ENCODE measurements at places on chromosomes 5 and 9.

DNA sequence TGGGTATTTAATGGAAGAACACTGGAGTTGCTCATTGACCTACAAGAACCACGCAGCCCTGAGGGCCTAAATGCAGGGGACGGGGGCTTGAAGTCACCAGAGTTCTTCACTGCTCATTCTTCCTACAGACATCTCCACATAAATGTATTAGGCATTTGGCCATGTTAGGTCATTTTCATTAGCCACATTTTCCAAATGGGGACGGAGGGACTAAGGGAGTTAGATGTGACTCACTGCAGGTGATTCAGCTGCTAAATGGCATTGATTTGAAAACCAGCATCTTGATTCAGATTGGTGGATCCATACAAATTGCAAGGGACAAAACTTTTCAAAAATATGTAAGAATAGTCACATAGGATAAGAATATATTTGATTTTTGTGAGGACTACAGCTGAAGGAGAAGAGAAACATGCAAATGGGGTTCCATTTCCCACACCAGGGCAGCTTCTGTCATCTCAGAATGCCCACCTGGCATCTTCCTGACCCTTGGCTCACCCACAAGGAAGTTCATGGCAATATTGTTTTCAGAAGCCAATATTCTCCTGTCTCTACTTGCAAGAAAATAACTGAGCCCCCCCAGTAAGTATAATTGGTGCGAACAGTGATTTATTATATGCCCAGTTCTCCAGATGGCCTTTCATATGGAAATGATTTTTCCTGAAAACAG lies 264.8 kb downstream of the DOCK8 start:
- no peak for DNase-seq

DNA sequence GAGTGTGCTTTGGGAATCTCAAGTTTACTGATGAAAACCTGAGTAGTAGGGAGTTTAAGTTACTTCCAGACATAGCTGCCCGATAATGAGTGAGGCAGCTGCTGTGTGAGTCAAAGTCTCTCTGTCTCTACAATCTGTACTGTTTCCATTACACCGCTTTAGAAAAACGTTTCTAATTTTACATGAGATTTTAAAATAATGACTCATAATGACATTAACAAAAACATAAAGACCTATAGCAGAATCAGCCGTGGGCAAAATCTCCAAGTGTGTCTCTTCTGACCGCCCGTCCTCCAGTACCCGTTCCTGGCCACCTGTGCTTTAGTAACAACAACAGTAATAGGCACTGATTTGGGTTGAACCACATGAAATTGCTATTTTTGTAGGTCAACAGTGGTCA lies 69.6 kb upstream of the PRRC1 start:
- no peak for DNase-seq

GRCh38 chr5:127588368-127588767 lies 60.5 kb upstream of the CTXN3 start:
- no peak for DNase-seq

GRCh38 chr9:117718085-117718484 lies 13.9 kb downstream of the TLR4 start:
- DNase-seq, result no peak

DNA sequence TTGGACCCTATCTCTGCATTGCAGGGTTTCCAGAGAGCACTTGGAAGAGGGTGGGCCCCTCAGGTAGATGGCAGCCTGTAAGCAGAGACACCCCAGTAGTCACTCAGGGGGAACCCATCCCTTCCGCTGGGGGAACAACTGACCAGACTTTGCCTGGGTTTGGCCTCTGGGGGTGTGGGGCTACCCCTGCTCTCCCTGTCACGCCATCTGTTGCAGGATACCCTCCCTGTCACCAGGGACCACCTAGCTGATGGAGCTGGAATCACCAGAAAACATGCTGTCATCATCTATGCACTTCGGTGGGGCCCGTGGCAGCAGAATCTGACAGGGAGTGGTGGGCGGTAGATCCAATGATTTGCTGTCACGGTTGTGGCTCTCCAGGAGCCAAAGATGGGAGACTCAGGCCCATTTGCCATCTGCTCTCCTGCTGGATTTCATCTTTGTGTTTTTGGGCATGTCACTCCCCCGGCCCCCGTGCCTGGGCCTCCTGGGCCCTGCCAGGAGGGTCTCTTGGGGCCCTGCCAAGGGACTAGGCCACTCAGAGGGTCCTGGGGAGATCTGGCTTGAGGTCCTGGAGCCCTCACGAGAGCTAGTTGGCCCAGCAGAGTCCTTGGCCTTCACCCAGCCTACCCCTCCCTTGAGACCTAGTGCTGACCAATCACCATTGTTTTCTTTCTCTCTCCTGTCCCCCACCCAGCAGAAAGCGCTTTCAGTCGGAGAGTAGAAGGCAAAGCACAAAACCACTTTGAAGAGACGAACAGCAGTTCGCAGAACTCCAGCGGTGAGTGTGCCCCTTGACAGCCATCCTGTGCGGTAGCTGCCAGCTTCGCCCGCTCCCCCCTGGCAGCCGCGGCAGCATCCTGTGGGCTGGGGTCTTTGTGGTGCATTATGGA lies 45.9 kb downstream of the AMBP start:
- no peak for DNase-seq

DNA sequence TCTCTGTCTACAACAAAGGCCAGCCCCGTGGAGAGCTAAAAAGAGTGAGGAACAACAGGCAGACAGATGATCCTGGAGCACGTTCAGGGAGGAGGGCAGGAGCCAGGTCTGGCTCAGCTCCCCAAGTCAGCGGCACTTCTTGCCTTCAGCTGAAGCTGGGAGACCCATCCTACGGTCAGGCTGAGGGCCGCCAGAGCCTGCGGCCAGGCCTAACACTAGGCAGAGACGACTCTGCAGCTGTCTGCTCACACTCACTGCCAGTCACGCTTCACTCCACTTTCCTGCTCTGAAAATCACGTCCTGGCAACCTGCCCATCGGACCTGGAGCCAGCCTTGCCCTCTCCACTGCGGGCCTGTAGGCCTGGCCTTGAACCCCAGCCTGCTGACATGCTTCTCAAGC lies 160.9 kb upstream of the LHFPL2 start:
- DNase-seq, result no peak

GRCh38 chr5:56176155-56176798 lies 56.9 kb downstream of the ANKRD55 start:
- DNase-seq, result no peak

DNA sequence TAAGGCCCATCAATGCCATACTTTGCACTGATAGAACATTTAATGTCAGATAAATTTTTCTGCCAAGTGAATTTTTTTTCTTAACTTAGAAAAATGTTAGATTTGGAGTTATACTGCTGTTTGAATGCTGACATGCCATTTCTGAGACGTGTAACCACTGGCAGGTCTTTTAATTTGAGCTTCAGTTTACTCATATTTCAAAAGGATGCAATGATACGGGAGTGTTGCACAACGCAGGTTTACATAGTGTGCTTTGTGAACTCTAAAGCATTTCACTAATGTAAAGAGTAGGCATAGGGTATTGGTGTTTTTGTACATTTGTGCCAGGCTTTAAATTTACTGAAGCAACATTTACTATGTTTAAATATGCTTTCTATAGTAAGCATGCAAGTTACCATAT lies 4.2 kb downstream of the ZBTB43 start:
- DNase-seq, result no peak

DNA sequence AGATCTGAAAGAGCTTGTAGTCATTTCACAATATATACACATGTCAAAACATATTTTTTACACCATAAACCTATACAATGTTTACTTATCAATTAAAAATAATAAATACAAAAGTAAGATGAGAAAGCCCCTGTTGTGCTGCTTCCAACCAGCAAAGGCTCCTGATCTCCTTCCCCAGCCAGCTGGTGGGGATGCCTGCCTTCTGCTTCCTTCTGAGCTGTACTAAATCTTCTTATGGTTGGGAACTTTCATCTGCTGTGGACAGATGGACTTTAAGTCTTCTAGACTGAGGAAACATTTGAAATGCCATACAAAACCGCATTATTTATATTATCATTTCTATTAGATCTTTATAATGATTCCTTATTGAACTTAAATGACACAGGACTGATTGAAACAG lies 745.3 kb upstream of the CHD1 start:
- DNase-seq, result no peak

GRCh38 chr9:89777544-89777943 lies 172.7 kb downstream of the GADD45G start:
- no peak for DNase-seq

GRCh38 chr9:21585756-21586752 lies 103.9 kb upstream of the IFNE start:
- DNase-seq, result no peak

- DNase-seq, result no peak
These were observed 478.5 kb upstream of the KIF2A start for GRCh38 chr5:61827445-61827975.

- no peak for DNase-seq
These were observed 1.3 kb downstream of the CDX1 start for GRCh38 chr5:150167908-150168307.

- DNase-seq, result no peak
These were observed 3.2 kb upstream of the HMGCS1 start for GRCh38 chr5:43316421-43316820.

DNA sequence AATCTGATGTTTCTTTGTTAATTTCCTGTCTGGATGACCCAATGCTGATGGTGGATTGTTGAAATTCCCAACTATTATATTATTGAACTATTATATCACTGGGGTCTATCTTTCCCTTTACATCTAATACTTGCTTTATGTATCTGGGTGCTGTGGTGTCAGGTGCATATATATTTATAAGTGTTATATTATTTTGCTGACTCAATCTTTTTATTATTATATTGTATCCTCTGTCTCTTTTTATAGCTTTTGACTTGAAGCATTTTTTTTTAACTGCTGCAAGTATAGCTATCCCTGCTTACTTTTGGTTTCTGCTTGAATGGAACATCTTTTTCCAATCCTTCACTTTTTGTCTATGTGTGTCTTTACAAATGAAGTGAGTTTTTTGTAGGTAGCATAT lies 255.9 kb downstream of the RAB3C start:
- no peak for DNase-seq

GRCh38 chr9:128026773-128027541 lies 40.2 kb downstream of the NAIF1 start:
- DNase-seq, result no peak

GRCh38 chr5:40577718-40578117 lies 102.0 kb upstream of the PTGER4 start:
- DNase-seq, result no peak

DNA sequence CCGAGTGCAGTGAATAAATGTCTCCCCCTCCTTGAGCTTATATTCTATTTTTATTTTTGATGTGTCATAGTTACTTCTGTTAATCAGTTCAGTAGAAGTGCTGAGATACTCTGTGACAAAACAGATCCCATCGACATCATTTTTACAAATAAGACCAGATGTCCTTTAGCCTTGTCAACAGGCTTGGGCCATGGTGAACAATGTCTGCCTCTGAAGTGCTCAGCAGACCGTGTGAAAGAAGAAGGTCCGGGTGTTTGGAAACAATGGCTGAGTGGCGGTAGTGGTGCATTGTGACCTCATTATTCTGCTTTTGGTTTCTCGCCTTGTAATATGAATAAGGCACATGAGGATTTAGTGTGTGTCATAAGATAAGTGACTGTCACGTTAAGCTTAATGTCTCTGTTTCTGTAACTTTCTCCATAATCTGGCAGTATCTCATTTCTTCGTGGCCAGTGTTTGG lies 71.2 kb downstream of the SYK start:
- DNase-seq, result no peak

GRCh38 chr9:76257311-76257710 lies 136.9 kb downstream of the RFK start:
- no peak for DNase-seq

GRCh38 chr5:157080286-157080685 lies 21.4 kb upstream of the HAVCR1 start:
- no peak for DNase-seq

DNA sequence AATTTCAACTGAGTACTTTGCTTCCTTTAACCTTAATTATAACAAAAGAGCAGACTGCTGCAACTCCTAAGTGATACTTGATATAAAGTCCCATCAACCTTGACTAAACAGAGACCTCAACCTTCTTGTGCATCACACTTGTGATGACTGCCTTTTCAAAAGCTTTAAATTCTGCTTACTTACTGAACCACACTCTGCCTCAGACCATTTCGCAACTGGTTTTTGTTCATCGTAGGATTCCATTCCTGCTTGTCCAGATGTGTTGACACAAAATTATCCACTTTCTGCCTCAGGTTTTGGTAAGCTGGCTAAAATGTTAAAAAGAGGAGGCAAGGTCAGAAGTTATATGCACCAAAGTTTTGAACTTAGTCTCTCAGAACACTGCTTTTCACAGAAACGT lies 3.5 kb downstream of the BOD1 start:
- no peak for DNase-seq

DNA sequence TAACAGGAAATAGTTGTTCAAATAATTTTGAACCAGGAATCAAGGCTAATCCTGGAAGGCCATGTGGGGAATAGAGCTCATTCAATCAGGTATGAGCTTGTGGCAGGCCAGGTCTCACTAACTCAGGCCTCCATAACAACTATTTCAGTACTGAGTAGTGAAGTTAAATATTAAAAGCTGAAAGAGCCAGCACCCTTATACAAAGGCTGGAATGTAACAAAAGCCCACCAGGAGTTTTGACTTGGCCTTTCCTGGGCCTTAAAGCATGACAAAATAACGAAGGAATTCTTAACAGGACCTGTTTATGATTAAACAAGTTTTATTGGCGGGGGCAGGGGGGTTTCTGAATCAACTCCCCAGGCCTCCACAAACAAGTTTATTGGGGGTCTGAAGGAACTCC lies 1146.7 kb downstream of the CDH9 start:
- no peak for DNase-seq

- no peak for DNase-seq
These were observed 32.2 kb downstream of the ANKS6 start for GRCh38 chr9:98763986-98764745.

GRCh38 chr5:19616701-19617215 lies 371.2 kb downstream of the CDH18 start:
- DNase-seq, result no peak

DNA sequence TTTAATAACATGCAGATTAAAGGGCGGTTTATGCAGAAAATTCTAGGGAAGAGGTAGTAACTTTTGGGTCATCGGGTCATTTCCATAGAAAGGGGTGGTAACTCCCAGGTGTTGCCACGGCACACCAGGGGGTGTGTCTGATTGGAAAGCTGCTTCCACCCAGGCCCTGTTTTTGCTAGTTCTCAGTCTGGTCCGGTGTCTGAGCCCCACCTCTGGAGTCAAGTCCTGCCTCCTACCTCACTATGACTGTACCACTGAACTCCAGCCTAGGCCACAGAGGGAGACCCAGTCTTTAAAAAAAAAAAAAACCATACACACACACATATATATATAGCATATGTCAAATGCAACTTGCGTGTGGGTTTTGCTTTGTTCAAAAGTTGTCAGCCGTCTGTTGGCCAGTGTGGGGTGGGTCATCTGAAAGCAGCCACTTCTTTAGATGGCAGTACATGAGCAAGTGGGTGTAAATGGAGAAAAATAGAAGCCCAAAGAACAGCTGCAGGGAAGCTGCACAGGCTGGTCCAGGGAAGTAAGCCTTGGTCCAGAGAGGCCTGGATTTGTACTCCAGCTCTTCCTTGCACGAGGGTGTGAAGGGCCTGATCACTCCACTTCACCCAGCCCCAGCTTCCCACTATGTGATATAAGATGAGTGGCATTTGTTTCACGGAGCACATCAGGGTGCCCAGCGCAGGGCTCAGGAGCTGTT lies 110.7 kb upstream of the SPRY4 start:
- no peak for DNase-seq

Measured in NCI-H1694 (cell line).